ENCODE measurements at places on chromosomes 12 and 14.

- peaks cover 8% of the 10 kb centered on the region for H3K4me1 ChIP-seq
- no peak overlapping the region for H3K4me3 ChIP-seq
- H3K36me3 ChIP-seq, result no peaks in the 10 kb centered on the region
- no peaks in the 10 kb centered on the region for H3K27me3 ChIP-seq
Measured at GRCh38 chr12:91609283-91609682, 426.7 kb upstream of the DCN start.

DNA sequence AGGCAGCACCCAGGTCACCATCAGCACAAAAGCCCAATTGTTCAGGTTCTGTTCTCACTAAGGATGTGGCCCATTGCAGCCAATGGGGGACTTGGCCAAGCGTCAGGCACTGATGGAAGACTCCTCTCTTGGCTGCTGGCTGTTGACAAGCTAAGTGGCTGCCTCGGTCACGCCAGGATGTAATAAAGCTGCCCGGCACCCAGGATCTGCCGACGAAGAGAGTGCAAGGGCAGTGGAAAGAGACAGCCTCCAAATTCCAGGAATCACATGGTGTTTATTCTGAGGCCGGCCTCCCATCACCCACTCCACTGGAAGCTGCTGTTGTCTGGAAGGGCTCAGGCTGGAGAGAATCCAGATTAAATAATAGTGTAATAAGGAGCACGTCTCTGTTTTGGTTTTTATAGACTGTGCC, 451.8 kb upstream of the TBX3 start:
- DNase-seq, result no peak
- no peak overlapping the region for H3K27ac ChIP-seq
- peaks cover 2% of the 10 kb centered on the region for H3K36me3 ChIP-seq
- H3K4me3 ChIP-seq, result no peak overlapping the region
- H3K27me3 ChIP-seq, result no peaks in the 10 kb centered on the region

- peaks cover 12% of the 10 kb centered on the region for H3K36me3 ChIP-seq
- H3K4me3 ChIP-seq, result no peak overlapping the region
- no peak overlapping the region for H3K27ac ChIP-seq
- H3K4me1 ChIP-seq, result peaks cover 13% of the 10 kb centered on the region
- H3K27me3 ChIP-seq, result no peaks in the 10 kb centered on the region
Measured at GRCh38 chr14:92014040-92014439, 25.8 kb downstream of the TRIP11 start.

DNA sequence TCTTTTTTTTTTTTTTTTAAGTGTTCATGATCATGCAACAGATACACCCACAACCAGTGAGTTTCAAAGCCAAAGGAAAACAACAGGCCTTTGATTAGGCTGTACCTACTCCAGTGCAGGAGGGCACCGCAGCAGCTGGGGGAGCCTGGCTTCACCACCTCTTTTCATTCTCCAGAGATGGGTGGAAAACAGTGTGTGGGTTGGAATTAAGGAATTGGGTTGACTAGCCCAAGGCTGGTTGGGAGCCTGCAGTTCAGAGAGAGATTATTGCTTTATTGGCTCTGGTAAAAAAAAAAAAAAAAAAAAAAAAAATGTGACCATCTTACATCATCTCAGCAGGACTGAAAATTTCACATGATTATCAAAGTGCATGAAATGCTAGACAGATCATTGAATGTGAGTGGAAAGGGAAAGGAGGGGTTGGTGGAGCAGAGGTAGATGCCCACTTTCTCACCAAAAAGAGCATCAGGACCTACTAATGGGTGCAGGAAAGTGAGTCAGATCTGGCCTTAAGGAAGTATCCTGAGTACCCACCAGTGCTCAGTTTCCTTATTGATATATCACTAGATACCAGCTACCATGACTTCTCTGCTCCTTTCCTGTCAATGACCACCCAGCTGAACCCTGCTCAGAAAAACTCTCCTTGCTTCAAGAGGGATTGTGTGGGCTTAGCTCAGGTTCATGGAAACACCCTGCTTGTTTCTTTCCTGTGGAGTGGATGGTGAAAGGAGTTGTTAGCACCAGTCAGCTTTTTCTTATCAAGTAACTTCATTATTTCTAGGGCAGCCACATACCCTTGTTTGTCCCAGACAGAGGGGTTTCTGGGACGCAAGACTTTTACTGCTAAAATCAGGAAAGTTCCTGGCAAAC, 54.8 kb upstream of the DYRK2 start:
- H3K4me3 ChIP-seq, result peak overlapping the region; percentile 36
- DNase-seq, result no peak
- H3K27me3 ChIP-seq, result no peaks in the 10 kb centered on the region

DNA sequence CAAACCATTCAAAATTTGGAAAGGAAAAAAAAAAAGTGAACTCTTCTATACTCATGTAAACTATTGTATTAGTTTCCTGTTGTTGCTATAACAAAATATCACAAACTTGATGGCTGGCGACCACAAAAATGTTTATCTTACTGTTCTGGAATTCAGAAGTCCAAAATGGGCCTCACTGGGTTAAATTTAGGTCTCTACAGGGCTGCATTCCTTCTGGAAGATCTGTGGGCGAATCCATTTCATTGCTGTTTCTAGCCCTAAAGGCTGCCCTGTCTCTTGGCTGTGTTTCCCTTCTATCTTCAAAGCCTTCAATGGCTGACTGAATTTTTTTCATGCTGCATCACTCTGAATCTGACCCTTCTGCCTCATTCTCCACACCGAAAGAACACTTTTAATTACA, 105.1 kb upstream of the NAV3 start:
- H3K4me3 ChIP-seq, result no peak overlapping the region
- no peaks in the 10 kb centered on the region for H3K36me3 ChIP-seq
- H3K4me1 ChIP-seq, result no peaks in the 10 kb centered on the region
- DNase-seq, result no peak
- H3K27me3 ChIP-seq, result no peaks in the 10 kb centered on the region

DNA sequence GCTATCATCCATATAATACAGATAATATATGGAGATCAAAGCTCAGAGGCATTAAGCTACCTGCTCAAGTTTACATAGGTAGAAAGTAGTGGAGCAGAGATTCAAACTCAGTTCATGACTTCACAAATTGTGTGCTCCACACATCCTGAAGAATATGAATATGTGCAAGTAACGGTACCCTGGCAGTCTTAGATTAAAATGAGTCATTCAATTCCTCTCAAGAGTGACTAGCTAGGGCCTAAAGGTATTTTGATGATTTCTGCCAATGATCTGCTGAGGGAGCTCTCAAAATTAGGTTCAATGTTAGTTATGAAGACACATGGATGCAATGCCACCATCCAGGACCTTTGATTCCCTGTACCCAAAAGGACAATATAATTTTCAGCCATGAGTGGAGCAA, 58.9 kb downstream of the GRIP1 start:
- no peaks in the 10 kb centered on the region for H3K36me3 ChIP-seq
- no peak overlapping the region for H3K4me3 ChIP-seq
- H3K27me3 ChIP-seq, result no peaks in the 10 kb centered on the region
- no peak for DNase-seq
- no peak overlapping the region for H3K27ac ChIP-seq

- H3K27me3 ChIP-seq, result no peaks in the 10 kb centered on the region
- peaks cover 34% of the 10 kb centered on the region for H3K4me1 ChIP-seq
- DNase-seq, result no peak
- H3K36me3 ChIP-seq, result no peaks in the 10 kb centered on the region
Measured at GRCh38 chr14:24092505-24093206, 1.5 kb upstream of the PCK2 start.

DNA sequence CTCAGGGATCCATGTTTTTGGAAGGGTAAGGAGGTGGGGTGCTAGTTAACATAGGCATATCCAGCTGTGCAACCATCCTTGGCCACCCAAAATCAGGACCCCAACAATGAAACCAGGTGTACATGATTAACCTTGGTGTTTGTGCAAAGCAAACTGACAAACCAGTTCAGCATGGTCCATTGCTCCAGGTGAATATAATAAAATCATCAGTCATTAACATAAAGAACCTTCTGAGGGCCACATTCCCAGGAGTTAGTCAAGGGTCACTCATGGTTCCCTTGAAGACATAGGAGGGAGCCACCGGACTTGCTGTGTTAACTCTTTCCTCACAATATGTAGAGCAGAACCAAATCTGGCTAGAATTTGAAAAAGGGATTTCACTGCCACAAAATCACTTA, 17.8 kb downstream of the SLC38A2 start:
- H3K4me1 ChIP-seq, result peaks cover 12% of the 10 kb centered on the region
- no peak overlapping the region for H3K4me3 ChIP-seq
- no peaks in the 10 kb centered on the region for H3K36me3 ChIP-seq
- no peak for DNase-seq

DNA sequence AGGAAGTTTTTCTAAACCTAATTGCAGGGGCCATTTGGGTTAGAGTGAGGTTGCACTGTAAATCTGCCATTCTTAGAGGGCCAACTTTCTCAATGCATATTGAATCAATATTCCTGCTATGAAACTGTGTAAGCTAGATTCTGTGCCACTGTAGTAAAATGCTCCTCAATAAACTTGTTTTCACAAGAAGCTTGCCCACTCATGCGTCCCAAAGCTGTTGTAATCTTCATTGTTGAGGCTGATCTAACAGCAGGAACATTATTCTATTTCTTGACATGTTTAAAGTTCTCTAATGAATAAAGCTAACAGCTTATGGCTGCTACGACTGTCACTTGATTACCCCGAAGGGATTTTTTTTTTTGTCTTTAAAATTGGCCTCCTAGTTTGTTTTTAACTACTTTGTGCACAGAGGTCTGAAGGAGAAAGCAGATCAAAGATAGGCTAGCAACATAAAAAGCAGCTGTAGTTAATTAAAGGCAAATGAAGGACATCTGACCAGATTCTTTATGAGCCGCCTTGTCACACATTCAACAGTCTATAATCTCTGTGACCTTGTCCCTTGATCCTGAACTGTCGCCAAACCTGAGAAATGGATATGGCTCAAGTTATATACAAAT, 243.7 kb downstream of the PAX9 start:
- no peaks in the 10 kb centered on the region for H3K27me3 ChIP-seq
- no peak for DNase-seq
- H3K4me1 ChIP-seq, result no peaks in the 10 kb centered on the region
- H3K27ac ChIP-seq, result no peak overlapping the region

- H3K27ac ChIP-seq, result no peak overlapping the region
- no peak overlapping the region for H3K4me3 ChIP-seq
- no peak for DNase-seq
Measured at GRCh38 chr12:25794571-25794970, 163.9 kb upstream of the RASSF8 start.

- H3K4me3 ChIP-seq, result no peak overlapping the region
- H3K27ac ChIP-seq, result no peak overlapping the region
- H3K27me3 ChIP-seq, result no peaks in the 10 kb centered on the region
- peaks cover 4% of the 10 kb centered on the region for H3K36me3 ChIP-seq
Measured at GRCh38 chr12:22459838-22460490, 84.4 kb downstream of the C2CD5 start.

GRCh38 chr12:105225505-105226015, 10.4 kb downstream of the APPL2 start:
- peaks cover 23% of the 10 kb centered on the region for H3K36me3 ChIP-seq
- no peaks in the 10 kb centered on the region for H3K27me3 ChIP-seq
- H3K4me3 ChIP-seq, result no peak overlapping the region
- H3K4me1 ChIP-seq, result peaks cover 30% of the 10 kb centered on the region
- no peak overlapping the region for H3K27ac ChIP-seq

GRCh38 chr12:56267443-56268071, 815 bp downstream of the COQ10A start:
- peaks cover 16% of the 10 kb centered on the region for H3K4me1 ChIP-seq
- H3K4me3 ChIP-seq, result peak overlapping the region; percentile 93
- peaks cover 2% of the 10 kb centered on the region for H3K36me3 ChIP-seq
- H3K27me3 ChIP-seq, result no peaks in the 10 kb centered on the region
- H3K27ac ChIP-seq, result peak overlapping the region; percentile 94

DNA sequence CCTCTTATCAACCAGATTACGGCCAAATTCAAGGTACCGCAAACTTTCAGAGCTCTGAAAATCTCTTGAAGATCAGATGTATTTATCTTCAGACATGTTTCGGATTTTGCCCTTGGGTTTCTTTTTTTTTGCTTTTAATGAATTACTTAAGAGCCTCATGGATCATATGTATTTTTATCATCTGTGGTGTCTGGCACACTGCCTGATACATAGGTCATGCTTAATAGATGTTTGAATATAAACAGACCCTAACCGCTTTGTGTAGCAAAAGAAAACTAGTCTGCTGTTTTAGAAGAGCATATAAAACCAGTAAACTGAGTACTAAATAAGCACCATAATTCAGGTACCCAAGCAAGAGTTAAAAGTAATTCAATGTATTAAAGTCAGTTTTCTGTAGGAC, 20.1 kb upstream of the TBK1 start:
- no peaks in the 10 kb centered on the region for H3K27me3 ChIP-seq
- peaks cover 2% of the 10 kb centered on the region for H3K36me3 ChIP-seq
- DNase-seq, result no peak
- no peak overlapping the region for H3K27ac ChIP-seq
- H3K4me1 ChIP-seq, result no peaks in the 10 kb centered on the region

DNA sequence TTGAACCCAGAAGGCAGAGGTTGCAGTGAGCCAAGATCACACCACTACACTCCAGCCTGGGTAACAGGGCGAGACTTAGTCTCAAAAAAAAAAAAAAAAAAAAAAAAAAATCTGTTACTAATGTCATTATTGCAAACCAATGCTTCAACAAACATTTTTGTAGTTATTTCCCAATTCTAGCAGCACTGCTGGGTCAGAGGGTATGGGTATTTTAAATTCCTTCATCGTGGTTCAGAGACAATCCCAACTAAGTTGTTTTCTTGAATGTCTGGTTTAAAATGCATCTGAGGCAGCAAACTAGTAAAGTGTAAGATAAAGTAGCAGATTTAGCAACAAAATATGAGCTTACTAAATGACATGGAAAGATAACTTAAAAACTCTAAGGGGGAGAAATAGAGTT, 65.6 kb downstream of the FERMT2 start:
- H3K36me3 ChIP-seq, result no peaks in the 10 kb centered on the region
- no peaks in the 10 kb centered on the region for H3K4me1 ChIP-seq
- H3K4me3 ChIP-seq, result no peak overlapping the region
- no peaks in the 10 kb centered on the region for H3K27me3 ChIP-seq
- H3K27ac ChIP-seq, result no peak overlapping the region

DNA sequence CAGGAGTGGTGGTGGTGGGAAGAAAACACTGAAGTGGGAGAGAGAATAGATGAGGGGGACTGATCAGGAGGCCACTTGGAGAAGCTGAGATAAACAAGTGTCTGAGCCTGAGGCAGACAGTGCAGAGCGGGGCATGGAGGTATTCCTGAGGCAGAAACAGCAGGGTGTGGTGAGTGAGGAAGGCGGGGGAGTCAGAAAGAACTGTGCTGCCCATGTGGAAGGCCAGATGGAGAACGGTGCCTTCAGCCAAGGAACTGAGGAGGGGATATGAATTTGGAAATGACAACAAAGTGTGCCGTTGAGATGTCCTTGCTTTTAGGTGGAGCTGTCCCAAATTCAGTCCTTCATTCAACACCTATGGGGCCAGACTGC, 13.7 kb downstream of the APPL2 start:
- no peak overlapping the region for H3K27ac ChIP-seq
- no peaks in the 10 kb centered on the region for H3K27me3 ChIP-seq
- H3K4me1 ChIP-seq, result peaks cover 25% of the 10 kb centered on the region
- no peak for DNase-seq
- no peak overlapping the region for H3K4me3 ChIP-seq

DNA sequence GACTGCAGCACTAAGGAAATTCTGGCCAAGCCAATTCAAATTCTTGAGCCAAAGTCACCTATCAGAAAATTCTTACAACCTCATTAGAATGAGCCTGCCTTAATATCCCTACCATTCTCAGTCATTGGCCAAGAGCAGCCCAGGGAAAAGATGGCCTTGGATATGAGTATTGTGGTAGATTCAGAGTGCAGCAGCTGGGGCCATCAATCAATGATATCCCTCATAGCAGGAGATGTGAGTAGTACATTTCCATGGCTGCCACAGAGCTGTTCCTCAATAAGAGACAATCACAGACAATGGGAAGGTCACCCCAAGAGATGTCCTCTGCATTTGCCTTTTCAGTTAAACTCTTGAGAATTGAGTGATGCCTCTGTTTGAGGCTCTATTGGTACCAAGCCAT, 161.6 kb downstream of the DYRK2 start:
- peaks cover 2% of the 10 kb centered on the region for H3K4me1 ChIP-seq
- H3K4me3 ChIP-seq, result no peak overlapping the region
- H3K27ac ChIP-seq, result no peak overlapping the region
- no peaks in the 10 kb centered on the region for H3K36me3 ChIP-seq
- DNase-seq, result no peak
- H3K27me3 ChIP-seq, result no peaks in the 10 kb centered on the region

Data from T-helper 17 cell (primary cell).